Esophagus mucosa (tissue), 1 donor: ENCODE measurements at places on chromosomes 1 and 21.

DNA sequence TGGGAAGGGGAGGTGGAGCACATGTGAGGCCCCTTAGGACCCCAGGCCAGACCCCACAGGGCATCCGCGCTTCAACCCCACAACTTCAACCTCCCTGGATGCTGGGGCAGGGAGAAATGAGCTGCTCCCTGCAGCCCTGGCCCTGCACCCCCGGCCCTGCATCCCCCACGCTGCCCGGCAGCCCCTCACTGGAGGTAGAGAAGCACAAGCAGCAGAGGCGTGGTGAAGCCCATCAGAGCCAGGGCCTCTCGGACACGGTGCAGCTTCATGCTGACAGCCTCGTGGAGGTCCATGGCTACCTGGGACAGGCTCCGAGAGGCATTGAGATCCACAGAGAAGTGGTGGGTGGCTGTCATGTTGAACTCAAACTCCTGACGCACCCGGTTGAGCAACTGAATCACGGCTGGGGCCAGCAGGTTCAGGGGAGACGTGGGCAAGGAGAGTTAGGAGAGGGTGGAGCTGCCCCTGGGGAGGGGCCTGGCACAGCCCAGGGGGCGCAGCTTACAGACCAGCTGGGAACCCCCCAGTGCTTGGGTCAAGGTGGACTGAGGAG is 3.3 kb downstream of the DCST2 start:
- no peak for ATAC-seq

DNA sequence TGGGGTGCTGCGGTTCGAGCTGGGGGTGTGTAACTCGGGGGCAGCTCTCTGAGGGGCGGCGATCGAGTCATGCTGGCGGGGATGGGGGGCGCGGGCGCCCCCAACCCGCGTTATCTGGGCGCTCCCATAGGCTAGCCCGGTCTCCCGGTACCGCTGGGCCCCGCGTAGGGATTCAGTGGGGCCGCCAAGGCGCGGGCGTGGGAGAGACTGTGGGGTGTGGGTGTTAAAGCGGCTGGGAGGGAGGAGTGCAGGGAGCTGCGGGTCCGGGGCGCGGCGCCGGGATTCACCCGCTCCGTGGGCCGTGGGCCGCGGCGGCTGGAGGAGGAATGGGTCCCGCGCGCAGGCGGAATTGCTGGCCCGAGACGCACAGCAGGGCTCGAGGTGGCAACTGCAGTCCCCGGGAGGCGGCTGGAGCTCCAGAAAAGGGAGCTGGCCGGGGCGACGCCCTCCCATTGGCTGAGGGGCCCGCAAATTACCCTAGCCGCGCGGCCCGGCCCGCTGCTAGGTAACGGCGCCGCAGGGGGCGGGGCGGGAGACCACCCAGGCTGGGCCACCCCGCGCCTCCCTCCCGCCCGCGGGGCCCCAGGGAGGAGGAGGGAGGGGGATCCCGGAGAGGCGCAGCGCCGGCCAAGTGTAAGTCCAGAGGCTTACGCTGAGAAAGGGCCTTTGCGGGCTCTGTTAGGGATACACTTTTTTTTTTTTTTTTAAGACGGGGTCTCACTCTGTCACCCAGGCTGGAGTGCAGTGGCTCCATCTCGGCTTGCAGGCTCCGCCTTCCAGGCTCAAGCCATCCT is at the start of gene PTCH2:
TSS of gene PTCH2 (minus strand) at position 392 of the 794 bp plus-strand sequence. CDS start at position 71, 321 bp downstream.
- peak; percentile 53 for ATAC-seq

DNA sequence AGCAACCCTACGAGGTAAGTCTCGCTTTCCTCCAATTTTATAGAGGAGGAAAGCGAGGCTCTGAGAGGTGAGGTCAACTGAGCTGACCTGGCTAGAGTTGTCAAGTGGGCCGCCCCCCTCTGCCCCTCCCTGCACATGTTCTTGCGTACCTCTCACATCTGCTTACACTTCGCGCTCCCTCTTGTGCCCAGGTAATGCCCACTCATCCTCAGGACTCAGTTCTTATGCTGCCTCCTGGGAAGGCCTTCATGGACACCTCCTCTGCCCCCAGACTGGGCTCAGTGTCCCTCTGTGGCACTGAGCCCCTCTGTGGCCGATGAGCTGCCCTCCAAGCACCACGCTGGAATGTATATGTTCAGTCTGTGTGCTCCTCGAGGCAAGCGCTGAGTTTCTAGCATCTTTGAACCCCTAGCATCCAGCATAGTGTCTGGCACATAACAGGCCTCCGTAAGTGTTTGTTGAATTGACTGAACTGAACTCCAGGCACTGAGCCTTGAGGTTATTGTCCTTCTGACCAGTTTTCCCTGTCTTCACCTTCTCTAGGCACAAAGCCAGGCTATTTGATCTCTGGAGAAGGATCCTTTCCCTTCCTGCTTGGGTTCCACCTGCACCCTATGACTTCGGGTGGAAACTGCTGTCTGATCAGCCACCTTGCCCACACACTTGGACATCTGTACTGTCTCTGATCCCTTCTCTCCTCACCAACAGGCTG is 13.5 kb downstream of the MOV10 start:
- ATAC-seq: peak; percentile 44

DNA sequence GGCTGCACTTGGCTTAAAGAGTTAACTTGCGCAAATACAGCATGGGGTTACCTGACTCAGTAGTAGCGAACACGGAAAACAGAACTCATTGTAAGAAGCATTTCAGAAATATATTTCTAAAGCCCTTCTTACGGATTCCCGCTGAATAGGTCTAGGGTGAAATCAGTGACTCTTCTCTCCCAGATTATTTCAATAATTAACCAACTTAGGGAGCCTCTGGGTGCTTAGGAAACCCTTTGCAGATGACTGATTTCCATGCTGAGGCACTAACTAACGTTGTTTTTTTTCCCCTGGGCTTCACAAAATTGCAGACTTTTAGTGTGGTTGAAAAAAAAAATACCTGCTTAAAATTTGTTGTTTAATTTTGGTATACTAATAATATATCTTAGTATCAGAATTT is 40.3 kb downstream of the BTG3 start:
- ATAC-seq: no peak

GRCh38 chr21:36567216-36567885 is 87.4 kb upstream of the CLDN14 start:
- ATAC-seq: no peak

DNA sequence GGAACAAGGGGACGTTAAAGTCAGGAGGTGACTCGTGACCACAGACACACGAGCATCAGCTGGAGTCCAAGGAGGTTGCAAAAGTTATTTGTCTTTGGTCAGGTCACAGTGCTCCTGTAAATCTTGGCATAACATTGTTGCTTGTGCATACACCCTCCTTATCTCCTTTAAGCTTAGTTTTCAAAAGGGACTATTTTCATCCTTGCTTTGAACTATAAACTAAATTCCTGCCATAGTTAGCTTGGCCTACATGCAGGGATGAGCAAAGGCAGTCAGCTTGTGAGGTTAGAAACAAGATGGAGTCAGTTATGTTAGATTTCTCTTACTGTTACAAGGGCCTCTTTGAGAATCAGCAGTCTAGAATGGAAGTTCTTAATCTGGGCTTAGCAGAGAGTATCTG is 28.0 kb upstream of the FASLG start:
- ATAC-seq: no peak

DNA sequence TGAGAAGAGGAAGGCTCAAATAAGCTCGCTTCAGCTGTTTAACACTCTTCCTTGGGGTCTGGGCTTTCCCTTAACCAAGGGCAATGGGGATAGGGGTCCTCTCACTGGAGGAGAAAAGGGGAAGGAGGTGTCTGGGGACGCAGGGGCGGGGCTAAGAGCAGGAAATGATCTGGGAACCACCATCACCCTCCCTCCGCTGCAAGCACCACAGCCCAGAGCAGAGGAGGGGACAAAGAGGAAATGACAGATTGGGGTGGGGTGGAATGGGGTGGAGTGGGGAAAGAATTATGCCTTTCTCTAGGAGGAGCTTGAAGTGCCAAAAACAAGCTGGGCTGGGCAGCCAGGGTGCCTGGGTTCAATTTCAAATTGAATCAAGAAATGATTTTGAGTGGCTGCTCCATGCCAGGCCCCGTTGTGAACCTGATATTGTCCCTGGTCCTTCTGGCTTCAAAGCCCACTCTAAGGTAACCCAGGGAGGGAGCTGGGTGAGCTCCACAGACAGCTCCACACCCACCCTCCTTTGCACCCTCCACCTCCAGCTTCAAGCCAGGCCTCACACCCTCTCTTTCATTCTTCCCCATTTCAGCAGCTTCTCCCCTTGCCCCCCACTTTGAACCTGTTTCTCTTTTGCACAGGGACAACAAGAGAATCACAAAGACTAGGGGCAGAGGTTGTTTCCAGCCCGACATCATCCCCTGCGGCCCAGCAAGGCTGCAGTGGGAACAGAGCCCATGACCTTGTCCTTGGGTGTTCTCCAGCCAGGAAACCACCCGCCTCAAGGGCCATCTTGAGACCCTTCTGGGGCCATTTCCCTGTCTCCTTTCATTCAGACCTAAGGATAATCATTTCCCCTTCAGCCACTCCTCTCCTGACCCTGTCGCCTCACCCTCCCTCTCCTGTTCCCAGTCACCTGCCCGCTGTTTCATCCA is 1.1 kb downstream of the ARHGAP30 start:
- ATAC-seq: peak; percentile 74

GRCh38 chr21:44704636-44705001 is 6.8 kb downstream of the TSPEAR start:
- ATAC-seq: no peak

GRCh38 chr1:107786203-107786845 is 178.7 kb downstream of the VAV3 start:
- no peak for ATAC-seq

DNA sequence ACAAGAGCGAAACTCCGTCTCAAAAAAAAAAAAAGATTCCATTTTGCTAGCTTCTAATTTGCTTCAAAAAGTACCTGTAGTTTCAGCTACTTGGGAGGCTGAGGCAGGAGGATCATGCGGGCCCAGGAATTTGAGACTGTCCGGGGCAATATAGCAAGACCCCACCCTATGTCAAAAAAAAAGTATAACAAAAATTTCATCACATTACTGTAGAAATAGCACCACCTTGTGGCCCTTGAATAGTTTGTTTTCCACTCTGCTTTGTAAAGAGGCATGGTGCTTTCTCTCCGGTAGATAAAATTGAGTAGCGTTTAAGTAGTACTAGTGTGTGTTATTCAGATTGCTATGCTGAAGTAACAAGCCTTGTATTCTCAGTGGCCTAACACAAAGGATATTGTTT is 18.2 kb upstream of the MSTO1 start:
- peak; percentile 64 for ATAC-seq

DNA sequence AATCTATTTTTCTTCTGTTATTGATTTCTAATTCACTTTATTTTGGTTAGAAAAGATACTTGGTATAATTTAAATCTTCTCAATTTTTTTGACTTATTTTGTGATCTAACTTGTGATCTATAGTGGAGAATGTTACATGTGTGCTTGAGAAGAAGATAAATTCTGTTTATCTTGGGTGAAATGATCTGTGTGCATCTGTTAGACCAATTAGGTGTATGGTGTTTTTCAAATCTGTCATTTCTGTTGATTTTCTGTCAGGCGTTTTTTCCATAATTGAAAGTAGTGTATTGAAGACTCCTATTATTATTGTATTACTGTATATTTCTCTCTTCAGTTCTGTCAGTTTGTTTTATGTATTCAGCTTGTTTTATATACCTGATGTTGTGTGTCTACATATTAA is 1668.3 kb downstream of the PLA2G4A start:
- ATAC-seq: no peak

- no peak for ATAC-seq
These were observed 65.2 kb downstream of the GBP6 start for GRCh38 chr1:89429062-89429461.

- no peak for ATAC-seq
These were observed 51.6 kb upstream of the ITPKB start for GRCh38 chr1:226790545-226791181.

DNA sequence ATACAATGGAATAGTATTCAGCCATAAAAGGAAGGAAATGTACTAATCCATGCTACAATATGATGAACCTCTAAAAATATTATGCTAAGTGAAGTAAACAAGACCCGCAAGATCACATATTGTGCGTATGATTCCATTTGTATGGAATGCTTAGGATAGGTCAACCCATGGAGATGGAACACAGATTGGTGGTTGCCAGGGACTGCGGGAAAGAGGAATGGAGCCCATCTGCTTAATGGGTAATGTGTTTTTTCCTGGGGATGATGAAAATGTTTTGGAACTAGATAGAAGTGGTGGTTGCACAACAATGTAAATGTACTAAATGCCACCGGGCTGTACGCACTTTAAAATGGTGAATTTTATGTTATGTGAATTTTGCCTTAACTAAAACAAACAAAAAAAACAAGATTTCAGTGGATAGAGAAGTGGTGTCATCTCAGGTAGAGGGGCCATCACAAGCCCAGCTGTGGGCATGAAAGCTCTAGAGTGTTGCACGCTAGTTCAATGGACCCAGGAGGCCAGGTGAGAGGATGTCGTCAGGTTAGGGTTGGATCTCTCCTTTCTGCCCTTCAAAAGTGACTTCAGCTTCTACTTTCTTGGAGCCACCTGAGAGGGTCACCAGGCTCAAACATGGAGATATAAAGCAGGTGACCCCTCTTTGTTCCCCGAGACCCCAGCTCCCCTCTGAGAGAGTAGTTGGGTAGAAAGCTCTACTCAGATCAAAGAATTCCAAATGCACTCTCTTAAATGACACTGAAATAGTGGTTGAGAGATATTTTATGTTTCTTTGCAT is 2.5 kb downstream of the C1orf115 start:
- no peak for ATAC-seq

GRCh38 chr1:92487078-92487605 is 417 bp upstream of the GFI1 start:
- no peak for ATAC-seq

DNA sequence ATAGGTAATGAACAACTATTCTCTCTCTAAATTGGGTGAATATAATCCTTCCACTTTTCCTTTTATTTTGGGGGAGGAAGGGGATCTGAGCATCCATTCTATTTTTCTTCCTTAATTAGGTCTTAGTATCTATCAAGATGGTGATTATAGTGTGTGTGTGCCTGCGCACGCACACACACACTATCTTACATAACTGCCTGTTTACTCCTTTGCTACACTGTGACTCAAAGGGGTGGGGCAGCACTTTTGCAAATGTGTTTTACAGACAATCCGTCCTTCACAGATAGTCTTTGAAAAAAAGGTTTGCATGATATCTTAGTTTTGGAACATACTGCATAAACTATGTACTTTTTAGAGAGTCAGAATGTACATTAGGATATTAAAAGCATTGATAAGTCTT is 191.5 kb downstream of the SDCCAG8 start:
- ATAC-seq: peak; percentile 96

DNA sequence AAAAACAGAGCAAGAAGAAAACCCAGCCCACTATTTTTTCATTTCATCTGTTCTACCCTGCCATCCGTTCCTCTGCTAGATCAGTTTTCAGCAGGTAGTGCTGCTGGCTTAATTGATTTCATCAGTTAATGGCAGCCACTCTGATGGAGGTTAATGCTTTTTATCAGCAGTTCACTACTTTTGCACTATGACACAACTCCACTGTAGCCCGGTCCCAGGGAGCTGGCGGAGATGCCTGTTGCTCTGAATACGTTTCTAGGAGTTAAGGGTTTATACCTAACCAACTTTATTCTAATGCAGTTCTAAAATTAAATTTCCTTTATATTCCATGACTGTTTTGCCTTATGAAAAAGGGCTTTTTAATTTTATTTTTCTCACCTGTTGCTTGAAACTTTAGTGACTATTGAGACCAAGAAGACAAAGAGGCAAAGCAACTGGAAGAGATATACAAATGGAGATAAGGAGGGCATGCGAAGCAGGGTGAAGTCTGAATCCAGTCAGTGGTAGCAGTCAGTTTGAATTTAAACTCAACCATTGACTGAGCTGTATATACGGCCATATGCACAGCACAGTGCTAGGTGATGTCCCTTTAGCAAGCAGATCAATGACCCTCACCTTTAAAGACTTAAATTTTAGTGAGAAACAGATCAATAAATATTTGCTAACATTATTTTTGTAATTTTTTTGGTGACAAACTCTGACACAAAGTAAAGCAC is 477.9 kb downstream of the LMO4 start:
- peak; percentile 11 for ATAC-seq

GRCh38 chr1:78501203-78501602 is 10.4 kb downstream of the PTGFR start:
- ATAC-seq: no peak
